ENCODE measurements at places on chromosomes 1 and 21. TPM values are rescaled to one million over a fixed set of nuclear protein-coding genes. Genes with fewer than 3 reads are reported as not detected.

SPRR2G gene
- not detected for total RNA-seq

PLA2G2D gene
- total RNA-seq = not detected

ADAMTSL4 gene
- not detected for total RNA-seq

IPO9 gene
- total RNA-seq = 70.4 TPM

TSSK3 gene
- total RNA-seq = 1.2 TPM

LCE3D gene
- not detected for total RNA-seq

DNA sequence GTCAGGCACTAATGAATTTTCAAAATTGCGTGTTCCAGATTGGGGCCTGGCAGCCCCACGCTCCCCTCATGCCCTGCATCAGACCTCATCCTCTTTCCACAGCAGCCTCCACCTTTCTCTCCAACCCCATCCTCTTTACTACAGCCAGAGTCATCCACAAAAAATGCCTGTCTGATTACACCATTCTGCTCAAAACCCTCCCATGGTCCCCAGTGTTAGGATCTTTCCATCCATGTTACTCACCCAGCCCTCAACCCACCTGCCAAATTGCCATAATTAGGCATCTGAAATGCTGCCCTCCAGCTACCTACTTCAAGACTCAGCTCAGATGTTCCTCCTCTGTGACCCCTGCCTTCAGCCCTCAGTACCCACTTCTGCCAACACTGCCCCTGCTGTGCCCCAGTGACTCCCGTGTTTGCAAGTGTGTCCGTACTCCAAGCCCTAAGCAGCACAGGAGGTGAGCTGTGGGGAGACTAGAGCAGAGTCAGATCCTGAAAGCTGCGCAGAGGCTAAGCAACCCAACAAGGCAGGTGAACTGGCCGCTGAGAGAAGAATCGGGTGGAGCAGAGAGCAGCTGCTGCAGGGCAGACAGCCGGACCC, 715 bp upstream of the ARTN start:
- peaks cover 21% of the 10 kb centered on the region for H3K4me1 ChIP-seq
- no peaks in the 10 kb centered on the region for H3K27me3 ChIP-seq
- no peak for DNase-seq
- H3K4me3 ChIP-seq = peak overlapping the region; percentile 59

- DNase-seq = no peak
- H3K36me3 ChIP-seq = no peaks in the 10 kb centered on the region
- H3K27me3 ChIP-seq = no peaks in the 10 kb centered on the region
Observed at GRCh38 chr1:153698923-153699714, 20.6 kb downstream of the NPR1 start.

DNA sequence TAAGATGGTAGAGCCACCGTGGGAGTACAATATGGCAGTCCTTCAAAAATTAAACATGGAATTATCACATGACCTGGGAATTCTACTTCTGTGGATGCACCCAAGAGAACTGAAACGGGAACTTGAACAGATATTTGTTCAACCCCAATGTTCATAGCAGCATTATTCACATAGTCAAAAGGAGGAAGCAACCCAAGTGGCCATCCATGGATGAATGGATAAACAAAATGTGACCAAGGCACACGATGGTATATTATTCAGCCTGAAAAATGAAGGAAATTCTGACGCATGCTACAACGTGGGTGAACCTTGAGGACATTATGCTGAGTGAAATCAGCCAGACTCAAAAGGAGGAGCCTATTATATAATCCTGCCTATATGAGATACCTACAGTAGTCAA, 22.8 kb upstream of the LAPTM5 start:
- H3K27ac ChIP-seq = no peak overlapping the region
- no peaks in the 10 kb centered on the region for H3K36me3 ChIP-seq
- no peaks in the 10 kb centered on the region for H3K27me3 ChIP-seq
- H3K4me1 ChIP-seq = peaks cover 42% of the 10 kb centered on the region
- DNase-seq = no peak

GRCh38 chr1:180946056-180946455, 33.4 kb downstream of the KIAA1614 start:
- H3K4me3 ChIP-seq = no peak overlapping the region
- H3K27ac ChIP-seq = no peak overlapping the region
- no peaks in the 10 kb centered on the region for H3K4me1 ChIP-seq

- no peaks in the 10 kb centered on the region for H3K36me3 ChIP-seq
- no peak for DNase-seq
- H3K27ac ChIP-seq = no peak overlapping the region
- no peak overlapping the region for H3K4me3 ChIP-seq
- no peaks in the 10 kb centered on the region for H3K27me3 ChIP-seq
Observed at GRCh38 chr1:15953294-15953771, 22.6 kb downstream of the ZBTB17 start.

DNA sequence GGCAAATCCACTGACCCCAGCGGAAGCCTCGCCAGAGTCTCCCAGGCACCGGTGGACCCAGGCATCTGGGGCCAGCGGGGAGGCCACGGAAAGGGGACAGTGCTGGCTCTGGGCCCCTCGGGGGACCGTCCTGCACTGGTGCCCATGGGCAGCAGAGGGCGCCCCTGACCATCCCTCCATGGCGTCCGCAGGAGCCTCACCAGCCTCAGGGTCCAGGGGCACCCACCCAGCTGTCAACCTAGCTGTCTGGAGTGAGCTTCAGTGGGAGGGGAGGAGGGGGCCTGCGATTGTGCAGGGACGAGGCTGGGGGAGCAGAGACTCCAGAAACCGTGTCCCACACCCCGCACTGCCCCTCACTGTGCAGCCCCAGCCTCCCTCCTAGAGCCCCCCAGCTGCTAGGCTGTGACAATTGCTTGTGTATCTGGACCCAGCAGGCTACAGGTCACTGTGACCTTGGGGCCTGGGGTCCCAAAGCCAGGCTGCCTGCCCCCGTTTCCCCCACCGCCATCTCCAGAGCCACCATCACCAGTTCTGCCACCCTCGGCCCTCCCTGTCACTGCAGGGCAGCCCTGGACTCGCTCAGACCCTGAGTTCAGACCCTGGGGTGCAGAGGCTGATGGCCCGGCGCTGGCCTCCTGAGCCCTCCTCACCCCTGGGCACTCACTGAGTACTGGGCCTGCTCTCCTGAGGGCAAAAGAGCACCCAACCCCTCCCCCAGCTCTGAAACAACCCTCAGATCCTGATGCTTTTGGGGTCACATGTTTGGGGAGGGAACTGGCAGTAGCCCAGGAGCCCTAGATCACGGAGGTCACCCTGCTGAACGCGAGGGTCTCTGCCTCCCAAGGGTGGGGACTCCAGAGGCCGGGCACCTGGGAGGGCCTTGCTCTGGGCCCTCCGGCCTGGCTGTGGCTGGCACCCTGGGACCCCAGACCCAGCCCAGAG, 10.6 kb upstream of the COL6A1 start:
- no peak overlapping the region for H3K27ac ChIP-seq
- H3K36me3 ChIP-seq = no peaks in the 10 kb centered on the region
- peak; percentile 77 for DNase-seq
- peaks cover 22% of the 10 kb centered on the region for H3K4me1 ChIP-seq
- no peaks in the 10 kb centered on the region for H3K27me3 ChIP-seq

- H3K4me1 ChIP-seq = peaks cover 16% of the 10 kb centered on the region
- H3K27me3 ChIP-seq = no peaks in the 10 kb centered on the region
- H3K27ac ChIP-seq = no peak overlapping the region
- peak; percentile 38 for DNase-seq
- H3K36me3 ChIP-seq = no peaks in the 10 kb centered on the region
Observed at GRCh38 chr21:39673736-39674135, 61.0 kb downstream of the B3GALT5 start.

DNA sequence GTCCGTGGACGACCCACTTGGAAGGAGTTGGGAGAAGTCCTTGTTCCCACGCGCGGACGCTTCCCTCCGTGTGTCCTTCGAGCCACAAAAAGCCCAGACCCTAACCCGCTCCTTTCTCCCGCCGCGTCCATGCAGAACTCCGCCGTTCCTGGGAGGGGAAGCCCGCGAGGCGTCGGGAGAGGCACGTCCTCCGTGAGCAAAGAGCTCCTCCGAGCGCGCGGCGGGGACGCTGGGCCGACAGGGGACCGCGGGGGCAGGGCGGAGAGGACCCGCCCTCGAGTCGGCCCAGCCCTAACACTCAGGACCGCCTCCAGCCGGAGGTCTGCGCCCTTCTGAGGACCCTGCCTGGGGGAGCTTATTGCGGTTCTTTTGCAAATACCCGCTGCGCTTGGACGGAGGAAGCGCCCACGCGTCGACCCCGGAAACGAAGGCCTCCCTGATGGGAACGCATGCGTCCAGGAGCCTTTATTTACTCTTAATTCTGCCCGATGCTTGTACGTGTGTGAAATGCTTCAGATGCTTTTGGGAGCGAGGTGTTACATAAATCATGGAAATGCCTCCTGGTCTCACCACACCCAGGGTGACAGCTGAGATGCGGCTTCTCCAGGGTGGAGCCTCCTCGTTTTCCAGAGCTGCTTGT, 32.4 kb downstream of the PRMT2 start:
- no peaks in the 10 kb centered on the region for H3K4me1 ChIP-seq
- no peak overlapping the region for H3K4me3 ChIP-seq
- no peak overlapping the region for H3K27ac ChIP-seq
- no peaks in the 10 kb centered on the region for H3K27me3 ChIP-seq

- H3K27me3 ChIP-seq = no peaks in the 10 kb centered on the region
- no peak overlapping the region for H3K4me3 ChIP-seq
- H3K27ac ChIP-seq = no peak overlapping the region
- H3K36me3 ChIP-seq = no peaks in the 10 kb centered on the region
- H3K4me1 ChIP-seq = no peaks in the 10 kb centered on the region
Observed at GRCh38 chr21:35284199-35284598, 235.1 kb upstream of the RUNX1 start.

DNA sequence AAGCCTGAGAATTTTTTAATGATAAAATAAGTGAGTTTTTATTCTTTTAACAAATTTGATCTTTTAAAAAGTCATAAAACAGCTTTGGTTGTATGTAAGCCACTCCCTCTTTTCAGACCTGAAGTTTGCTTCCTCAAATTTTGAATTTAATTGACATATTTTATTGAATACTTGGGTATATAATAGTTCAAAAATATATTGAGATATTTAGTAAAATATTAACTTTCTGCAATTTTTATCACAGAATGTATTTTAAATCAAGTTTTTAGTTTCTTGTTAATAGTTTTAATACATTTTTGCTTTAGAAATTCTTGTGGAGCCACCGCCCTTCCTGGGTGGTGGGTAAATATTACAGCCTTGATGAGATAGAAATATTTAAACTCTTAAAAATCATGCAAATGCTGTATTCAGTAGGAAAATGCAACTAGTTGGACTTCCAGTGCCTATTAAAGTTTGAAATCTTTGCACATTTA, 867 bp downstream of the PTPRC start:
- H3K27ac ChIP-seq = no peak overlapping the region
- no peaks in the 10 kb centered on the region for H3K36me3 ChIP-seq
- H3K4me3 ChIP-seq = no peak overlapping the region
- no peak for DNase-seq

DNA sequence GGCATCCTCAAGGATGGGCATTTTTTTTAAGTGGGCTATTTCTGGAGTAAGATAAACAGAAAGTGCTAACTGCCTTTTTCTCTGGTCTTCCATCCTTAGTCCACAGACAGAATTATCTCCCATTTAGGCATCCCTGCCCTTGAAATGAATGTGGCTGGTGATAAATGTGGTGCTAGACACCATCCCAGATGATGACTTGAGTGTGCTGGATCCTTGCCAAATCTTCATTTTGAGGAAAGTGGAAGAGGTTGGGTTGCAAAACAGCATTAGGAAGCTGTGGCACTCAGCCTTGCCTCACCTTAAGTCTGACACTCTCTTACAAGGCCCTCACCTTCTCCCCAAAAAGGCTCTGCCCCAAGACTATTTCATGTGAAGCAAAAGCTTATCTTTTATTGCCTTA, 19.2 kb downstream of the MAB21L3 start:
- no peak for DNase-seq
- no peak overlapping the region for H3K4me3 ChIP-seq
- no peaks in the 10 kb centered on the region for H3K36me3 ChIP-seq
- H3K27ac ChIP-seq = no peak overlapping the region
- H3K27me3 ChIP-seq = no peaks in the 10 kb centered on the region

DNA sequence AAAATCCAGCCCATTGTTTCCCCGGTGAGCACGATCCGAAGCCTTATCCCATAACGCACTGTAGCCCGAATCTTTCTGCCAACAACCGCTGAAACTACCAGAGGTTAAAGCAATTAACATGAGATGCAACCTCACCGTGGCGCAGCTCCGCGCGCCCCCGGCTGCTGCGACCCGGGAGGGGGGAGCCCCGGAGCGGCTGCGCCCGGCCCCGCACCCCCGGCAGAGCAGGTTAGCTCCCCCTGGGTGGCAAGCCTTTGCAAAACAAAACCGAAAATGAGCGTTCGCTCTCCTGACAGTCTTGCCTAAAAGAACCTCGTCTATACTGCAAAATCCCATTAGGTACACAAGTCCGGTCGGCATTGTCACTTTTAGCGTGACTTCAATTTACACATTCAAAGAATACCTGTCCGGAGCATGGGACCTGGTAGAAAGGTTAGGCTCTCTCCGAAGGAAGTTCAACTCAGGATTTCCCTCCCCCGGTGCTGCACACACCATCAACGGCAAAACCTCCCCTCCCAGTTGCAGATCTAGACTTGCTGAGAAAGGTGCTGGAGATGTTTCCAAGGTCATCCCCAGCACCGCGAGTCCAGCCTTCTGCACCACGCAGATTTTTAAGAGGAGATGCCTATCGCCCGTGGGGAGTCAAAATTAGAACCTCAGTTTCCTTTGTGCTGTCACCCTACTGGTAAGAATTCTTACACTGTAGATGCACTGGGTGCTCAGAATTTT, 107.5 kb downstream of the ZNF281 start:
- no peaks in the 10 kb centered on the region for H3K27me3 ChIP-seq
- H3K36me3 ChIP-seq = no peaks in the 10 kb centered on the region
- no peak overlapping the region for H3K27ac ChIP-seq
- no peaks in the 10 kb centered on the region for H3K4me1 ChIP-seq
- H3K4me3 ChIP-seq = no peak overlapping the region

DNA sequence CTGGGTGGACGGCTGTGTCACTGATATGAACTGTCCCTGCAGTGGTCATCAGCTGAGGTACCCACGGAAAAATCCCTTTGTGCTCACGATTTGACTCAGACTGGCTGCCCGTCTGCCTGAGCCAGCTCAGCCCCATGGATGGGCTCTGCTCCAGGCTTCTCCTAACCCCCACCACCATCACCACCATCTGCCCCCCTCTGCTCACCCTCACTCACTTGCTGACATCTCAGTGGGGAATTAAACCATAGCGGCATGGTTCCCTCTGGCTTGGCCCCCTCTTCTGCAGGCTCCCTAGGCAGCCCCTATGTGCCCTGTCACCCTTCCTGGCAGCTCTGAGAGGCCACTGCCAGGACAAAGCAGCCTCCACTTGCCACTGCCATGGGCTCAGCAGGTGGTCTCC, 17.3 kb downstream of the SLC6A9 start:
- no peak overlapping the region for H3K27ac ChIP-seq
- H3K4me1 ChIP-seq = no peaks in the 10 kb centered on the region
- no peak overlapping the region for H3K4me3 ChIP-seq
- no peak for DNase-seq
- H3K36me3 ChIP-seq = no peaks in the 10 kb centered on the region

GRCh38 chr1:53946252-53947171, at the start of gene LRRC42:
Gene LRRC42, plus strand, starts transcription at chr1:53946350. Its CDS starts 5,650 bp downstream, at chr1:53952000.
- peaks cover 4% of the 10 kb centered on the region for H3K4me1 ChIP-seq
- H3K36me3 ChIP-seq = no peaks in the 10 kb centered on the region
- DNase-seq = no peak

- no peaks in the 10 kb centered on the region for H3K36me3 ChIP-seq
- no peak for DNase-seq
- H3K27ac ChIP-seq = no peak overlapping the region
Observed at GRCh38 chr1:200654660-200655059, 15.0 kb downstream of the DDX59 start.
